ENCODE measurements at places on chromosomes 12 and 14.

DNA sequence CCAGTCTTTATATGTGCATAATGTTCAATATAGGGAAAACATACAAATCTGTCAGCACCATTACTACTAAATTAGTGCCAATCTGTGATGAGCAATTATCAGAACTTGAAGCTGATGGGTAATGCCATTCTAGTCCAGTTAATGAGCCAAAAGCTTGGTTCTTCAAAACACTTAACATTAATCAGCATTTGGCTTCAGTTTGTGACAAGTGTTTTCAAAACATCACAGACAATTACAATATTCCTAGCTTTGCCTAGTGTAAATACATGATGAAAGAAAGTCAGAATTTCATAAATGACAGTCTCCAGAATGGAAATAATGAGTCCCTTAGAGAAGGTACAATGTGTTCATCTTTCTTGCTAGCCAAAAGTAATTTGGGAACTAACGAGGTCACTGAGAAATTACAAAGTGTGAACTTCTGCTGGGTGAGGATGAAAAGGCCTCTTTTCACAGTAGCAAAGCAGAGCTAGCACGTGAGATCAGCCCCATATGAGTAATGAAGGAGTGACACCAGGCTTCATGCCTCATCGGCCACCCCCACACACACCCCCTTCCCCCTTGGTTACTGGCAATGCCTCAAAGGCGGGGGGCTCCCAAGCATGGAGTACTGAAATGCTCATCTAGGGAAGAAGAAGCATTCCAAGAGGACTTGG, 180.6 kb upstream of the EEA1 start:
- no peak for DNase-seq

GRCh38 chr12:105275997-105276733, 40.2 kb upstream of the APPL2 start:
- no peak for DNase-seq

DNA sequence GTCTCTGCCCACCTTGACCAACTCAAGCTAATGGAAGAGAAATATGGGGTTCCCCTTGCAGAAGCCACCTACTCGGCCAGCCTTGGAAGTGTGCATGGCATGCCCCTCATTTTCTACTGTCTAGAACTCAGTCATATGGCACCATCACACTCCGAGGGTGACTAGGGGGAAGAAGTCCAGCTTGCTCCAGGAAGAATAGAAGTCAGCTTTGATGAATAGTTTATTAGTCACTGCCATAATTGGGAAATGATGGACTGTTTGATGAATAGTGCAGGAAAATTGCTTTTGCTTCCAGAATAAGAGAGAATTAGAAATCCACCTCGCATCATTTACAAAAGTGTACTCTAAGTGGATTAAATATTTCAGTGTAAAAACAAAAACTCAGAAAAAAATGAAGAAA, 1030.6 kb downstream of the VRK1 start:
- no peak for DNase-seq

- DNase-seq, result no peak
Observed at GRCh38 chr12:107597695-107598410, 87.7 kb upstream of the PWP1 start.

GRCh38 chr14:90624732-90625400, 191.4 kb downstream of the TTC7B start:
- no peak for DNase-seq

- DNase-seq, result no peak
Observed at GRCh38 chr12:87196321-87196720, 832.9 kb downstream of the C12orf50 start.

DNA sequence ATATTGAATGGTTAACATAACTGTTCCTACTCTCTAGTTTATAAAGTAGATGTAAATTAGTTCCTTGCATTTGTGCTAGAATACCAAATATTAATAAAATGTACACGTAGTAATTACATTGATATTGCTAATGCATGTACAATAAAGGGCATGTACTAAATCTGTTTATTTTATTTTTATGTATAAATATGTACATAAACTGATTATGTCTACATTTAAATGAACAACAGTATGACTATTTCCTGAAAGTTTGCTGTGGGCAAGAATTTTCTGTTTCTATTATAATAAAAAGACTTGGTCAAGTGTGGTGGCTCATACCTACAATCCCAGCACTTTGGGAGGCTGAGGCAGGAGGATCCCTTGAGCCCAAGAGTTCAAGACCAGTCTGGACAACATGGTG, 257.2 kb upstream of the FOXN3 start:
- DNase-seq, result no peak

DNA sequence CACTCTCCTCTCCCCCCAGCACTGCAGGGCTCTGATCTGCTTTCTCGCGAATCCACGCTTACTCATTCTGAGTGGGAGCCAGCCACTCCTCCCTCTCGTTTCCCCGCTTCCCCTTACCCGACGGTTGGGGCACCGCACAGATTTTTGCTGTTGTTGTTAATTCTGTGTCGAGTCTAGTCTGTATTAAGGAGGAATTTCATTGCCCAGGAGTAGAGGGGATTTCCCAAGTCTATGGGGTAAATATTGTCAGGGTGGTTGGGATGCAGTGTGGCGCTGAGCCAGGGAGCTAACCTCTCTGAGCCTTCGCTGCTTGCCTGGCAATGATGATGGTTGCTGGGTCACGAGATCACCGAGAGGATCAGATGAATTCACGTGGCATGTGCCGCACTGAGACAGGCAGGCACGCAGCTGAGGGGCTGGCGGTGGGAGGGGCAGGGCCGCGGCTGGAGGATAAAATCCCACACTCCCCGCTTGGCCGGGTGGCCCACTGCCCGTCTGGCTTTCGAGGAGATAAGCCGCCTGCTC, 18.5 kb downstream of the NCOR2 start:
- no peak for DNase-seq

- DNase-seq, result no peak
Observed at GRCh38 chr12:45872446-45872845, 117.9 kb downstream of the SCAF11 start.

DNA sequence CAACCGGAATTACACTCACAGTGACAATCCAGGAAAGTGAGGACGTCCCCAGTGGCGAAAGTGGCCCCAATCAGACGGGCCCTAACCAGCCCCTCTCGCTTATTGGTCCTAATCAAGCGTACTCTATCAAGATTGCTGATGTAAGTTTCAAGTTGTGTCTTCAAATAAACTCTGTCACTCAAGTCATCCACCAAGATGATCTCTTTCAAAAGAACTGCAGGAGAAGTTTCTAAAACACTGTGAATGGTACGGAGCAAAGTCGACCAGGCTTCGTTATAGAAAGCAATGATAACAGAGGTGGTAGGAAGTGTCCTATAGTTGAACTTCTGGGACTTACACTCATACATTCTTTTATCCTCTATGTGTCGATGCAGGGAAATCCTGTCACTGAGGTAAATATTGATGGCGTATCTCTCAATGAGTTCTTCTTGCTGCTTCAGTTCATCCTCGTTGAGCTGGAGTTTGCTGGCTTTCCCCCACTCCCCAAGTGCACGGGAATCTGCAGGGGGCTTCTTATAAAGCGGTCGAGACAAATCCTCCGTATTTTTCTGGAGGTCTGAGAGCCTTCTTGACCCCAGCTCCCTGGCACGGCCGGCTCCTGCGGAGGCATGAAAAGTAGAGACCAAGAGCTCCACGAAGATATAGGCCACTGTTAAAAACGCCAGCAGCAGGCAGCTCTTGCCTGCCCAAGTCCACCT, 604 bp downstream of the GALNT4 start:
- DNase-seq, result no peak

DNA sequence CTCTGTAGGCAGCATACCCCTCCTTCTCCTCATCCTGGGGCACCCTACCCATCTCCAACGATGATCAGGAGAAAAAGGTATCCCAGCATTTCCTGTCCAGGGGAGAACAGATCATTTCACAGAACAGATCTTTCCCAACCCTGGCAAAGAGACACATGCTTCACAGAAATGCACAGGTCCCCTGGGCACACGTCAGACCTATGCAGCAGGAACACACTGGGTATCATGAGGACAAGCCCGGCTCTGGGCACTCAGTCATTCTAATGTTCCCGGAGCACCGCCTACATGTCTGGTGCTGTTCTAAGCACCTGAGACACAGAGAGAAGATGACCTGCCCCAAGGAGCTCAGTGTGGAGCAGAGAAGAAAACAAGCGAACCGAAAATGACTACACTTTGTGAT, 56.2 kb downstream of the ACTN1 start:
- DNase-seq, result no peak

GRCh38 chr12:91741932-91742331, 403.7 kb downstream of the BTG1 start:
- no peak for DNase-seq

- DNase-seq, result peak; percentile 31
Observed at GRCh38 chr12:49121047-49121696, 10.0 kb downstream of the TUBA1B start.

DNA sequence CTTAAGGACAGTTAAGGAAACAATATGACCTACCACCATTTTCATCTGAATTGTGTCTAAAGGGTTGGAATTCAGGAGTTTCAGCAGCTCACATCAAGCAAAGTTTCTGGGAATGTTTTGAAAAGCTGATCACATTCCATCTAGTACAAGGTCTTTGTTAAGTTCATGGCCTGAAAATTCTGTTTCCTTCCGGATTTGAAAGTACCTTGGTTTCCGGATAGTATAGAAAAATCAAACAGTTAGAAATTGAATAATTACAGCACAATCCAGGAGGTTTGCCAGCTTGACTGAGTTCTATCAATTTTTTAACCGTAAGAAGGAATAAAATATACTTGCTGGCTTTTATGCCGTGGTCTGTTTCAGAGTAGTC, 136.5 kb downstream of the HMGA2 start:
- no peak for DNase-seq

DNA sequence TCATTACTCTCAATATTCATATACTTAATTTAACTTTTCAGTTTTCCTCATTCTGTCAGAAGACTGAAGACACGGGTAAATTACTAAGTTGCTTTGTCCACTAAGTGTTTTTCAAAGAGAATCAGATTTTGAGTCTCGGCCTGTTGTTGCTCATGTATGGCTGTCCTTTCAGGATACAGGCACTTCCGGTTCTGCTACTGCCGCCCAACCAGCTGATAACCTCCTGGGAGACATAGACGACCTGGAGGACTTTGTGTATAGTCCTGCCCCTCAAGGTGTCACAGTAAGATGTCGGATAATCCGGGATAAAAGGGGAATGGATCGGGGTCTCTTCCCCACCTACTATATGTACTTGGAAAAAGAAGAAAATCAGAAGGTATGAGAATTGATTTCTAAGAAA, 28.3 kb upstream of the TEAD4 start:
- DNase-seq, result no peak

GRCh38 chr12:123712780-123713319, 697 bp downstream of the ATP6V0A2 start:
- no peak for DNase-seq

GRCh38 chr12:71636704-71637115, 26.9 kb downstream of the ZFC3H1 start:
- DNase-seq, result no peak

GRCh38 chr12:88925454-88925853, 345.2 kb upstream of the KITLG start:
- DNase-seq, result no peak

DNA sequence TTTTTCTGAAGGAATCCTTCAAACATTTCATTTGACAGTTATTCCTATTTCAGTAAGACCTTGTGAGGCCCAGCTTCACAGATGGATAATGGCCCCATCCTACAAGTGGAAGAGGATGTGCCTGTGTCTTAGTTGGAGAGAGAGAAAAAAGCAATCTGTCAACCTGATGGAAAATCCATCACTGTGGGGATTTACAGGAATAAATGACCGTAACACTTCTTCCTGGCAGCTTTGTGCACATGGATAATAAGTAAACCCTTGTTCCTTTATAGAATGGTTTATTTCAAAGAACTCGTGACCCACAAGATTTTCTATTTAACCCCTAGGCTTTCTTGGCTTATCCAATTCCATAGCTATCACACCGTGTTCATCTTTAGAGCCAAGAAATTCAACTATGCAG, 121.4 kb upstream of the PCED1B start:
- no peak for DNase-seq

DNA sequence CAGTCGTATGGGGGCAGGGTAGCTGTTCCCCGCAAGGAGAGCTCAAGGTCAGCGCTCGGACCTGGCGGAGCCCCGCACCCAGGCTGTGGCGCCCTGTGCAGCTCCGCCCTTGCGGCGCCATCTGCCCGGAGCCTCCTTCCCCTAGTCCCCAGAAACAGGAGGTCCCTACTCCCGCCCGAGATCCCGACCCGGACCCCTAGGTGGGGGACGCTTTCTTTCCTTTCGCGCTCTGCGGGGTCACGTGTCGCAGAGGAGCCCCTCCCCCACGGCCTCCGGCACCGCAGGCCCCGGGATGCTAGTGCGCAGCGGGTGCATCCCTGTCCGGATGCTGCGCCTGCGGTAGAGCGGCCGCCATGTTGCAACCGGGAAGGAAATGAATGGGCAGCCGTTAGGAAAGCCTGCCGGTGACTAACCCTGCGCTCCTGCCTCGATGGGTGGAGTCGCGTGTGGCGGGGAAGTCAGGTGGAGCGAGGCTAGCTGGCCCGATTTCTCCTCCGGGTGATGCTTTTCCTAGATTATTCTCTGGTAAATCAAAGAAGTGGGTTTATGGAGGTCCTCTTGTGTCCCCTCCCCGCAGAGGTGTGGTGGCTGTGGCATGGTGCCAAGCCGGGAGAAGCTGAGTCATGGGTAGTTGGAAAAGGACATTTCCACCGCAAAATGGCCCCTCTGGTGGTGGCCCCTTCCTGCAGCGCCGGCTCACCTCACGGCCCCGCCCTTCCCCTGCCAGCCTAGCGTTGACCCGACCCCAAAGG, 804 bp downstream of the GAPDH start:
- DNase-seq, result peak; percentile 64

- DNase-seq, result no peak
Observed at GRCh38 chr12:87603727-87604126, 425.5 kb downstream of the C12orf50 start.

- no peak for DNase-seq
Observed at GRCh38 chr12:114741940-114742339, 58.0 kb upstream of the TBX3 start.

DNA sequence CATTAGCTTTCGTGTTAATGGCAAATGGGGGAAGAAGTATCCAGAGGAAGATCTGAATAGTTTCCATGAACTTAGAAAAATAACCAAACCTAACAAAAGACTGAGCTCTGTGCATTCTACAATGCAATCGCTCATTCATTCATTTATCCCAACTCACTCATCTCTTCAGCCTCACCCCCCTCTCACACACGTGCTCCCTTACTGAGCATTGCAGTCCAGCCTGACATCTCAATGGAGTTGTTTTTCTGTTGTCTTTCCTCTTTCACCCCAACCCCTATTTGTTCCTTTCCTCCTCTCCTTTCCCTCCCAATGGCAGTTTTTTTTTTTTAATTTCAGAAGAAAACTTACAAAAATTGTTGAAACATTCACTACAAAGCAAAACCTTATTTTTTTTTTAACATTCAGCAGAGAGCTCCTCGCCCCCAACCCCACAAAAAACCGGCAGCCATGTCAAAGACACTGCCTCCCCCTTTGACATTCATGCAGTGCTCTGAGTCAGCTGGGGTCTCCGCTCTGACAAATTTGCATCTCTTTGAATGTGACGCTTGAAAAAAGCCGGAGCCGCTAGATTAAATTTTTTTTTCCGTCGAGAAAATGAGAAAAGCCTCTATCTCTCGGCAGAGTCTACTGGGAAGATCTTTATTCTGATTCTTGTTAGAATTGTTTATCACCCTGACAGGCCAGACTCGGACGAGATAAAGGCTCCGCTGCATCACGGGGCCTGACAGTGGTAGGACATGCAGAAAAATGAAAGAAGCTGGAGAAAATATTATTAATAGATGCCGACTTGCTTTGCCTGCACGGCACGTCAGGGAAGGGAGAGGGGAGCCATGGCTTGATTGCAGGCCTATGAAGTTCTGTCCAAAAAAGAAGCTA, 775.6 kb downstream of the VRK1 start:
- DNase-seq, result no peak

- DNase-seq, result no peak
Observed at GRCh38 chr12:31887109-31887811, 72.0 kb upstream of the RESF1 start.
